ENCODE measurements at places on chromosomes 13 and 19.
A peak's percentile ranks its signal among the peaks of the same experiment; 100 is the strongest.

DNA sequence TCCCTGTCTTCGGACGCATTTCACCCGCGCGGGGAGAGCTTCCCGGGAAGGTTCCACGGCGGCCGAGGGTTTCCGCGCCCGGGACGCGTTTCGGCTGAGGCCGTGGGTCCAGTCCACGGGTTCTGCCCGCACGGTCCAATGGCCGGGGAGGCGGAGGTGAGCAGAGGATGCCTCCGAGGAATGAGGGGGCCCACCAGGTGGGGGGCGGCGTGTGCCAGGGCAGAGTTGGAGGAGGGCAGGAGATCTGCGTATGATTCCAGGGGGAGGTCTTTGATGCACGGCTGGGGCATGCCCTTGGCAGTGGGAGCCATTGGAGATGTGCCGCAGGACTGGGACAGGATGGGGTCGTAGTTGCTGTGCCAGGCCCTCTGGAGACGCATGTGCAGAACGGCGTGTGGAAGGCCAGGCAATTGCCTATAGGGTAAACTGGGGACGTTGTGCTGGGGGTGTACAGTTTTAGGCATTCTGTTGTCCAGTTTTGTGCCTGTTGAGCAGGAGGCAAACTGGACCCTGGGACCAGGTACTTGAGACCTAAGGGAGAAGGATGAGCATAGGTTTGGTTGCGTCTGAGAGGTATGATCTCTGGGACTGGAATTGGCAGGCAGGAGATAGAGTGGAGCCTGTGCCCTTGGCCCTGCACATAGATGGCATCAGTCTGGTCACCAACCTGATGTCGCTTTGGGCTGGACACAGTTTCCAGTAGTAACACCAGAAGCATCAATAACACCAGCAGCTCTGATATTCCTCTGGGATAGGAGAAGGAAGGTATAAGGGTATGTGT is 751 bp downstream of the ZNF584 start:
- DNase-seq = no peak

DNA sequence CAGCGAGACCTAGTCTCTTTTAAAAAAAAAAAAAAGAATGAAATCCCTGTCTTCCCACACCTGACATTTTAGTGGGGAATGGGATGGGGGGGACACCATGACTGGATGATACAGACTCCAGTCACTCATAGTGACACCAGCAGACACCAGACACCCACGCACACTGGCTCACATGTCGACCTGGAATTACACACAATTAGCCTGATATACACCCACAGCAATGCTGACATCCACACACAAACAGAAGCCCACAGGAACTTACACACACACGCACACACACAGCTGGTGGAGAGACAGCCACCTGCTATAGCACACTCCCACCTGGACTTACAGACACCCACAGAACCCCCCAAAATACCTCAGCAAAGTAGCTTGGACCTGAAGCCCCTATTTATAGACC is 8.3 kb upstream of the NANOS3 start:
- no peak for DNase-seq

GRCh38 chr13:50548586-50548985 is 294.9 kb downstream of the DLEU7 start:
- no peak for DNase-seq

DNA sequence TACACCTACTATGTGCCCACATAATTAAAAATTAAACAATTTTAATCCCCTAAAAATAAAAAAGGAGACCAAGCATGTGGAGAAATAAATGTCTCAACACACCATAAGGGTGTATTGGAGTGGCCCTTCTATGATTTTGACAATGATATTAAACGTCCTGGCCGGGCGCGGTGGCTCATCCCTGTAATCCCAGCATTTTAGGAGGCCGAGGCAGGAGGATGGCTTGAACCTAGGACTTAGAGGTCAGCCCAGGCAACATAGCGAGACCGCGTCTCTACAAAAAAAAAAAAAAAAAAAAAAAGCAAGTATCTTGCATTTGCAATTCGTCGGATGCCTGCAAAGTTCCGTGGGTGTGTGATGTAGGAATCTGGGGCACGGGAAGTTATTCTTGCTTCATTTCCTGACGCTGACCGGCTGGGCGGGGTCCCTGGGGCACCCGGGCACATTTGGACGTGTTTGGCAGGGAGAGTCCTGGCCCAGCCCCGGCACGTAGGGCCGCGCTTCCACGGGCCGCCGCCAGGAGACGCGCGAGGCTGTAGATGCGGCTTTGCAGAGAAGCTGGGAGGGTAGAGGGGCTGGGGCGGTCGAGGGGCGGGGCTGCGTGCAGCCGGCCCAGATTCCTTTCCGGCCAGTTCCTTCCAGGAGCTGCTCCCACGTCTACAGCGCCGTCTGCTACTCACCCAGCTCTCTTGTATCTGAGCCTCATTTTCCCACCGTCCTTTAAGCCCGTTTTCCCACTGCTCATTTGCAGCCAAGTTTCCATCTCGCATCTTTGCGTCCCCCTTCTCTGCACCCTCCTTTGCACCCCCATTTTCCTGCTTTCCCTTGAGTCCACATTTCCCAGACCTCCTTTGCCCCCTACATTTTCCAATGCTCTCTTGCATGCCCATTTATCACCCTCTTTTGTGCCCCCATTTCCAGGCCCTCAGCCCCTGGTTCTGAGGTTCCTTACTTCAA is 2.2 kb upstream of the TSPAN16 start:
- DNase-seq = peak; percentile 60

DNA sequence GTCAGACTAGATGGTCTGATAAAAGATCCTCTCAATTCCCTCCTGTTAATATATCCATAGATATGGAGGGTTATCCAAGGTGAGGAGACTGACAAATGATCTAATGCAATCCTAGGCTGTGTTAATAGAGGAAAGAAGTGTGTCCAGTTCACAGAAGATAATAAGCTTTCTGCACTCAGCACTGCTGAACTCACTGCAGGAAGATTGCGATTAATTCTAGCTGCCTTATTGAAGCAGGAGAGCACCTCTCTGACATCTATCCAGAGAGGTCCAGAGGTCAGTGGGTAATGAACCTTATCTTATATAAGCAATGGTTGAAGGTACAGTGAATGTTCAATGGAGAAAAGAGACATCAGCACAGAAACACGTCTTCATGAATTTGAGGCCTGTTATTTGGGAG is 75.9 kb upstream of the SLC10A2 start:
- DNase-seq = no peak

GRCh38 chr19:46009530-46010510 is 13.0 kb downstream of the PGLYRP1 start:
- peak; percentile 22 for DNase-seq

DNA sequence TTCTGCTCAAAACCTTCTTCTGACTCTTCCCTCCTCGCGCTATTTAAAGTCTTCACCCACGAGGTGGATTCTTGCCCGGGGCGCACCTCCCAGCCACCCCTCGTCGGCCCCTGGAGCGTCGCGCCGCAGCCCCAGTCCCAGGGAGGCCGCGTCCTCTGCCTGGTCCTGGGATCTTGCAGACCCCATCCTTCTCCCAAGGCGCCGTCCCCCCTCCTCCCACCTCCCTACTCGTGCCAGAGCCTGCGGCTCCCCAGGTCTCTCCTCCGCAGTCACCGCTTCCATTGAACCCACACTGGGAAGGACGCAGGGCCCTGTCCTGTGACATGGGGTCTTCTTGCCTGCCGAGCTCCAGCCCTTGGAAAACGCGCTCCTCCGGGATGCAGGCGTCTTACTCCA is 486 bp downstream of the ZNF808 start:
- DNase-seq = no peak

GRCh38 chr19:46821512-46822409 is 28.9 kb downstream of the AP2S1 start:
- DNase-seq = no peak

DNA sequence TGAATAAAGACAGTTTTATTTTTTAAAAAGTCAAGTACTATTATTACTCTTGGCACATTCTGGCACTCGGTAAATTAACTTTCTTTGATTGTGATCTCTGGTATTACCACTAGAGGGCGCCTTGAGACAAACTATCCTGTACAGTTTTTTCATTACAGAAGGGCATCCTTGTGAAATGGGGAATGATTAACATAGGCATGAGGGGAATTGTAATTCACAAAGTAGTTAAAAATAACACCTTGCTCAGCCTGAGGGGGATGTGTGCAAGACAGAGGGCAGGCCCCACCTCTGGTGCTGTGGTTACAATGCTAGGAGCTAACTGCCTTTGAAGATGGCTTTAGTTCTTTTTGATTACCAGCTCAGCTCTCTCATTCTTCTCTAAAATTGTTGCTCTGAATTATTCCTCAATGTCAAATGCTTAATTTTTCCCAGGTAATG is 24.2 kb upstream of the C1QTNF9B start:
- DNase-seq = peak; percentile 21

DNA sequence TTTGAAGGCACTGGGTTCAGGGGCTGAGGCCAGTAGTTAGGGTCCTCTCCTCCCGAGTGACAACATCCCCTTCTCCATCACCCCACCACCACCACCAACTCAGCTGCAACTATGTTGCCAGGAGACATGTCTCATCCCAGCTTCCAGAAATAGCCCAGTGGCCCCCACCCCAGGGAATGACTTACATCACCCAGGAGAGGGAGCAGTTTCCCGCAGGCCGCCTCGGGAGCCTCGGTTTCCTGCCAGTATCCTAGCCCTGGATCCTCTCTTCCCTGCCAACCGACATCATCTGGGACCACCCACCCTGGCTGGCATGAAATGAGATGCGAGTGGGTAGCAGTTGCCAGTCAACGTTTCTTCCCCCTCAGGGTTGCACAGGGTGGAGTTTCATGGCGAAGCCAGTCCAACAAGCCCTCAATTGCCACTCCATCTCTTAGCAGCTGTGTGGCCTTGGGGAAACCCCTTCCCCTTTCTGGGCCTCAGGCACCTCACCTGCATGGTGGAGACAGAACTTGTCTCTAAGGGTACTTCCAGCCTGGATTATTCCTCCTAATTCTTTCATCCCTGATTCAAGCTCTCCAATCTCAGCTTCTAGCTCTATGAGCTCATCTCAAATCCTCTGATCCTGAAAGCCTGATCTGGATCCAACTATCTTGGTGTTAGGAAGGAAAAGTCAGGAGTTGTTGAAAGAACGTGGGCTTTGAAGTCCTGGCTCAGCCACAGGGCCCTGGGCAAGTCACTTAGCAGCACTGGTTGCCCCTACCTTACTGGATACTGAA is 3.9 kb upstream of the GSK3A start:
- DNase-seq = peak; percentile 25

- DNase-seq = peak; percentile 19
These were observed 2.7 kb upstream of the CNN1 start for GRCh38 chr19:11535792-11536595.

DNA sequence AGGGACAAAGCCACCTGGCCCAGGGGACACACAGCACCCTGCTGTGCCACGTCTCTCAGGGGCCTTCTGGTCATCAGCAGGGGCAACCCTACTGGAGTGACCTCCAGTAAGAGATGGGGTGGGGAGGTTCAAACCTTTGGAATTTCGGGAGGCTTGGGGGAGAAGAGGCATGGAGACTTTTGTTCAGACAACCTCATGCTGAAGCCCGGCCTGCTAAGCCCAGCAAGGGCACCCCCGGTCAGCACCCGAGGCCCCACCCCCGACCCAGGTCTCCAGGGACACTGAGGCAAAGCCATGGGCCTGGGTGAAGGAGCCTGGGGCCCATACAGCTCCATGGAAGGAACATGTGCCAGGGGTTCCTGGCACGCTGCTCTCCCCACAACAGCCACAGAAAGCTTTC is 23.3 kb downstream of the ZNF787 start:
- no peak for DNase-seq

GRCh38 chr13:23811366-23812062 is 77.7 kb downstream of the MIPEP start:
- no peak for DNase-seq

DNA sequence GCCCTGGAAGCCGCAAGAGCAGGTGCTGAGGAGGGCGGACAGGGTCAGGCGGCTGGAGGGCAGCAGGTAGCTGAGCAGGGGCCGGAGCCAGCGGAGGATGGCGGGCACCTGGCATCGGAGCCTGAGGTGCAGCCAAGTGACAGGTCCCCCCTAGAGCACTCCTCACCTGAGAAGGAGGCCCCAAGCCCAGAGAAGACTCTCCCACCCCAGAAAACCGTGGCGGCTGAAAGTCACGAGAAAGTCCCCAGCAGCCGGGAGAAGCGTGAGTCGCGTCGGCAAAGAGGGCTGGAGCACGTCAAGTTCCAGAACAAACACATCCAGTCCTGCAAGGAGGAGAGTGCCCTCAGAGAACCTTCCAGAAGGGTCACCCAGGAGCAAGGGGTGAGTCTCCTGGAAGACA is 20.5 kb upstream of the USE1 start:
- no peak for DNase-seq

- DNase-seq = no peak
These were observed 96.3 kb upstream of the TNFSF11 start for GRCh38 chr13:42477596-42478190.

DNA sequence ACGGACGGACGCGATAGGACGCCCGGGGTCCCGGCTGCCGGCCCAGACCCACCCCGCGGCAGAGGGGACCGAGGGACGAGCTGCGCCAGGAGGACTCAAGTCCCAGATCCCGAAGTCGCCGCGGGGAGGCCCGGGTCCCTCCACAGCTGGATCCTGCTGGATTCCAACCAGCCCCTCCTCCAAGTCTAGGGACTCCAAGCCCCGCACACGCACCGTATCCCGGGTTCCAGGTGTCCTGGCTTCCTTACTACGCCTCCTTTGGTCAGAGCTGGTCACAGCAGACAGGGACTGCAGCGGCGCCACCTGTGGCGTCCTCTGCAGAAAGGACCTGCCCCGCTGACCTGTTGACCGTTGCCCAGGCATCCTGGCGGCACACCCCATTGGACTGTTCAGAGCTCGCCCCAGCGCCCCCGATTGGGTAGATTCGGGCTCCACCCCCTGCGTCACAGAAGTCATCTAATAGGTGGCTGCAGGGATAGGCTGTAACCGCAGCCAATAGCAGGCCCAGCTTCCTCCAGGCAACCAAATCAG is 29.0 kb upstream of the ZNF709 start:
- DNase-seq = no peak

DNA sequence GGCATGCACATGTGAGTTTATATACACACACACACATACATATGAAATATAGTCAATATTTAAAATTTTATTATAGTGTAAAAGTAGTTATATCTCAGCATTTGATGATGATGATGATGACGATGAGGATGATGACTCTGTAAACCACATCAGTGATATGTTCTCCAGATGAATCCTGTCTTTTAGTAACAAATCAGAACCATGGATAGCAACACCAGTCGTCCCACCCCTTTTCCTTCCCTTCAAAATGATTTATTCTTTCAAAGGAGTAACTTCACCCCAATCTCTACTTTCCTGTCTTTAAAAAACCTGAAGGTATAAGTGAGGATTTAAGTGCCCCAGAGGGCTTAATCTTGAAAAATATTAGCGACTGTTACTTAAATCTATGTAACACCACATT is 74.1 kb downstream of the DCLK1 start:
- no peak for DNase-seq

DNA sequence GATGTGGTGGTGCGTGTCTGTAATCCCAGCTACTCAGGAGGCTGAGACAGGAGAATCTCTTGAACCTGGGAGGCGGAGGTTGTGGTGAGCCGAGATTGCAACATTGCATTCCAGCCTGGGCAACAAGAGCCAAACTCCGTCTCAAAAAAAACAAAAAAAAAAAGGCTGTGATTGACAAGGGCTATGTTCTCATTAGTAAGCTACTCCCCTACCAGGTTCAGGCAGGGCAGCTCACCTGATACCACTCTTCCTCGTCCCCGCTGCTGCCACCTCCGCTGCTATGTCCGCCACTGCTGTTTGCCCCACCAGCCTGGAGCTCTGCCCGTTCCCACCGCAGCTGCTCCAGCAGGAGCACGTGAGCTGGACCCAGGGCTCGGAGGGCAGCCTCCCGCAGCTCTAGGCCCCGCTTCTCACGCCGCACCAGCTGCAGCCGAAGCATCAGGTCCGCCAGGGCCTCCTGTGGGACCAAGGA is 9.4 kb downstream of the USHBP1 start:
- DNase-seq = no peak
